ENCODE measurements at places on chromosomes 5 and 9. TPM values are rescaled to one million over a fixed set of nuclear protein-coding genes. Genes with fewer than 3 reads are reported as not detected.

Gene CATSPER3
- polyA plus RNA-seq, result not detected

Gene SLC34A1
- polyA plus RNA-seq, result not detected

Gene FGF10
- polyA plus RNA-seq, result not detected

Gene B4GALT7
- 5.8 TPM for polyA plus RNA-seq

Gene SPATA6L
- polyA plus RNA-seq, result 0.65 TPM

Gene ANKRD18A
- 1.4 TPM for polyA plus RNA-seq

Gene TNIP1
- 1.4 TPM for polyA plus RNA-seq

Gene HNRNPH1
- polyA plus RNA-seq, result 357 TPM
